Suprapubic skin (tissue), 4 donors: ENCODE measurements at places on chromosomes 2 and 18. TPM values are rescaled to one million over a fixed set of nuclear protein-coding genes. Genes with fewer than 3 reads are reported as not detected.

- no peak for DNase-seq
- no peaks in the 10 kb centered on the region for H3K27me3 ChIP-seq
- H3K4me3 ChIP-seq: no peak overlapping the region
- no peaks in the 10 kb centered on the region for H3K4me1 ChIP-seq
- no peak overlapping the region for H3K27ac ChIP-seq
- no peaks in the 10 kb centered on the region for H3K36me3 ChIP-seq
Measured at GRCh38 chr2:58350484-58350883, 109.4 kb upstream of the FANCL start.

The ABCG5 gene
- not detected for total RNA-seq

DNA sequence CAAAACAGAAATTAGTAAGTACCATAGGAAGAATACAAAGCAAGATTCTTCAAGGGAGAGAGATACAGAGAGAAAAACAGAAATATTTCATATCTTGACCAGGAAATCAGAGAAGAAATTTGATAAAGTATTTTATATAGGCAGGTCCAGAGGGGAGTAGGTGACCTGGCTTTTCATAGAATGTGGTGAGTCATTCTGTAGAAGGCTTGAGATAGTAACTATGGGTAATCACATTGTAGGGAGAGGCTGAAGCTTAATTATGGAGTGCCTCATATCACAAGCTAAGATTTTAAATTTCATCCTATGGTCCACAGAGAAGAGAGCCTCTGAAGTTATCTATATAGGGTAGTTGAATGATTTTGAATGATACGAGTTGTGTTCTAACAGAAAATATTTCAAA, 195.0 kb upstream of the CYRIA start:
- H3K4me1 ChIP-seq: peaks cover 4% of the 10 kb centered on the region
- no peak for DNase-seq
- no peaks in the 10 kb centered on the region for H3K27me3 ChIP-seq
- no peaks in the 10 kb centered on the region for H3K36me3 ChIP-seq
- no peak overlapping the region for H3K27ac ChIP-seq

- no peak for DNase-seq
- H3K36me3 ChIP-seq: no peaks in the 10 kb centered on the region
Measured at GRCh38 chr2:181810823-181811695, 80.5 kb upstream of the ITPRID2 start.

DNA sequence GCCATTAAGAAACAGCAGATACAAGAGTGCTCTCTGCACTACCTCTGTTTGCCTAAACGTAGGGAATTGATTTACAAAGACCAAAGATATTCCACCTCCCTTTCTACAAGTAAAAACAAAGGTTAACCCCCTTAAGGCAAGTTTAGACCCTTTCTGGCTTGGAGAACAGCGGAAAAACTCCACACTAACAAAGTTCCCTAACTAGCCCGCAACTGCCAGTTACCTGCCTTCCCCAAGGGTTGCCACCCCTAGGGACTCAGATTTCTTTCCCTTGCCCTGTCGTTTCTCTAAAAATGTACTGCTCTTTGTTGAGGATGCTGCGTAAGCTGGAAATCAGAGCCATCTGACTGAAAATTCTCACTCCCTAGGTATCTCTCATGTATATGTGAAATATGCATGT, 627.5 kb upstream of the SOX11 start:
- no peaks in the 10 kb centered on the region for H3K36me3 ChIP-seq
- H3K4me1 ChIP-seq: no peaks in the 10 kb centered on the region
- no peak overlapping the region for H3K27ac ChIP-seq
- no peaks in the 10 kb centered on the region for H3K27me3 ChIP-seq
- no peak overlapping the region for H3K4me3 ChIP-seq

DNA sequence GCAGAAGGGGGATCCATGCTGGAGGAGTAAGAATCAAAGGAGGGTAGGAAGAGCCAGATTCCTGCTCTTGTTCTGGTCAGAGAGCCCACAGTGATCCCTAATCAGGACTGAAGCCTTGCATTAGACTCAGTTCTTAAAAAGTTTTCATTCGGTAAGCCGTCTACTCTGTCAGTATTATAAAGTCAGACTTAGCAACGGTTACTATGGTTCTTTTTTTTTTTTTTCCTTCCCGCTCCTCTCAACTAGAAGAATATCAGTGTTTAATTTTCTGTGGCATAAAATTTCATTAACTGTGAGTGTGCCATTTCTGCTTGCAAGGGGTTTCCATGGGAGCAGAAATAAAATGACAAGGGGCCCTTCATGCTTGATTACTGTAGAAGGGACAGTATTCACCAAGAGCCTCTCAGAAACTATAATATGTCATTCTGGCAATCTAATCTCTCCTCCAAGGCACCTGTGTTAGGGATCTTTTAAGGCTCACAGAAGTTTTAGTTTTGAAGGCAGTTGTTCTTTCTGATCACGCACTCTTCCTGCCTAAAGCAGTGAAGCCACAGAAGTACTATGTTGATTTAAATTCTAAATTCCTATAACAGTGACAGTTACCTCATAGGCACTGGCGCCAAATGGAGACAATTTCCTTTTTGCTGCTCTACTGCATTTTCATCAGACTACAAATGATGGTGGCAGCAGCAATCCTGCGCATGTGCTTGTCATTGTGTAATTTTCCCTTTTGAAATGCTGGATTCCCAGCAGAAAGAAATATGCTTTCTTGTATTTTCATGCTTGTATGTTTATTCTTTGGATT, 57.0 kb downstream of the OSBPL6 start:
- H3K27ac ChIP-seq: no peak overlapping the region
- H3K4me3 ChIP-seq: no peak overlapping the region
